ENCODE measurements at places on chromosomes 2 and 18. TPM values are rescaled to one million over a fixed set of nuclear protein-coding genes. Genes with fewer than 3 reads are reported as not detected.

TEKT4 gene
- not detected for total RNA-seq

ANKRD62 gene
- total RNA-seq: 4.5 TPM

TUBA4B gene
- total RNA-seq: not detected

HNMT gene
- 18.1 TPM for total RNA-seq

UBE2E3 gene
- total RNA-seq: 89.6 TPM

C1QL2 gene
- 4.9 TPM for total RNA-seq

WDCP gene
- total RNA-seq: 11.9 TPM

MAB21L4 gene
- not detected for total RNA-seq

SCN7A gene
- total RNA-seq: 3.4 TPM

SLC14A1 gene
- 53.1 TPM for total RNA-seq

ANKRD30BL gene
- 13.4 TPM for total RNA-seq

SRSF7 gene
- 86.0 TPM for total RNA-seq

Data from dorsolateral prefrontal cortex (tissue), 122 donors.